Gastroesophageal sphincter (tissue), 4 donors: ENCODE measurements at places on chromosomes 3 and 15. TPM values are rescaled to one million over a fixed set of nuclear protein-coding genes. Genes with fewer than 3 reads are reported as not detected.

The COL8A1 gene
- 136 TPM for total RNA-seq

The PLSCR2 gene
- not detected for total RNA-seq

The FGD5 gene
- total RNA-seq = 17.9 TPM

The LHFPL4 gene
- not detected for total RNA-seq

- no peak for ATAC-seq
Observed at GRCh38 chr3:58658508-58658907, 8.1 kb downstream of the FAM3D start.

DNA sequence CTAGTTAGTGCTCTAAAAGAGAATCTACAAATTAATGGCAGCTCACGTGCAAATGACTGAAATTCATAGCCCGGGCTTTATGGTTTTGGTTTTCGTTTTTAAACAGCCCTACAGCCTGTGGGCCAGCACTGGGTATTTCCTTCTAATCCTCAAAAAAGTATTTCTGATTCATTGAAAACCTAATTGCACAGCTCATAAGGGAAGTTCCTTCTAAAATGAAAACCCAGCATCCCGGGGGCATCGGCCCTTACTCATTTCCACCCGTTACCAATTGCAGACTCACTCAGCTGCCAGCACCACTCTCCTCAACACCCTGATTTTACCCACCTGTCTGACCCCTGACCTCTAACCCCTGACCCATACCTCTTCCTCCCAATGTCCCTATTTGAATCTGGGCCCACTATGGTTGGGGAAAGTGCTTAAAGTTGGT is 59.5 kb upstream of the ZNF148 start:
- ATAC-seq = no peak

GRCh38 chr3:17765819-17766472 is 23.5 kb upstream of the TBC1D5 start:
- no peak for ATAC-seq

- no peak for ATAC-seq
Observed at GRCh38 chr3:58111513-58112184, 99.1 kb downstream of the DNASE1L3 start.

GRCh38 chr3:41434781-41435180 is 235.5 kb downstream of the CTNNB1 start:
- no peak for ATAC-seq

- ATAC-seq = no peak
Observed at GRCh38 chr3:133137042-133137996, 99.1 kb downstream of the TMEM108 start.

- peak; percentile 86 for ATAC-seq
Observed at GRCh38 chr15:75694241-75695182, 18.1 kb downstream of the CSPG4 start.

- no peak for ATAC-seq
Observed at GRCh38 chr15:60351066-60351465, 46.7 kb downstream of the ANXA2 start.

- no peak for ATAC-seq
Observed at GRCh38 chr3:39185326-39185958, 7.0 kb downstream of the XIRP1 start.

GRCh38 chr3:146513386-146514051 is 30.9 kb downstream of the PLSCR1 start:
- no peak for ATAC-seq

DNA sequence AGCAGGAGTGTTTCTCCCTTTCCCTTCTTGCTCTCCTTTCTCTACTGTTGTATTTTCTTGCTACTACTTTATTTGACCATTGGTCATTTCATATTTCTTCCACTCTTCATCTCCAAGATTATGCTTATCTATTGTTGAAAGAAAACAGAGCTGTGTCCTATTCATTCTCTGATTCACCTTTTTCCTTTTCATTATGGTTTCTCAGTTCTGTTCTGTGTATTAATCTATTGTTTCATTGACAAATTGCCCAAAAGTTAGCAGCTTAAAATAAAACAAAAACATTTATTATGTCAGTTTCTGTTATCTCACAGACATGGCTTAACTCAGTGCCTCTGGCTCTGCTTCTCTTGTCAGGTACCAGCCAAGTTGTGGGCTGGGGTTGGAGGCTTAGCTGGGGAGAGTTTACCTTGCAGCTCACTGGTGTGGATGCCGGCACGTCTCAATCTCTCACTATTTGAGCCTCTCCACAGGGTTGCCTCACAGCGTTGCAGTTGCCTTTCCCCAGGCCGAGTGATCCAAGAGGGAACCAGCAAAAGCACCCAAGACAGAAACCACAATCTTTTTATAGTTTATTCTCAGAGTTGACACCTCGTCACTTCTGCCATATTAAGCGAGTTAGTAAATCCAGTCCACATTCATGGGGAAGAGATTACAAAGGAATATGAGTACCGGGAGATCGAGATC is 36.9 kb upstream of the FILIP1L start:
- ATAC-seq = no peak

GRCh38 chr15:82571722-82572222 is 31.5 kb upstream of the RPS17 start:
- ATAC-seq = peak; percentile 95

DNA sequence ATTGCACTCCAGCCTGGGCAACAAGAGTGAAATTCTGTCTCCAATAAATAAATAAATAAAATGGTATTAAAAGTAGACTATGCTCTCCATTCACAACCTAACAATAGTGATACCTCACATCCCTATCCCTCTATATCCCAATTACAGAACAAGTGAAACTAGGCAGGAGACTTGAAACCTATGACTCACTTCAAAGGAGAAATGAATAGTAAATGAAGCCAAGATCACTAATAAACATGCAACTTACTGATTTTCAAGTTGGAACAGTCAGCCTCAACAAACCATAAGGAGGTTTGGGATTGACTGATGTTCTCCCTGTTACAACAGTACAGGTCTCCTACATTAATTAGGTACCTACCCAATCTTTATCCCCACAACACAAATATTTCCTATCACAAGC is 103.4 kb downstream of the GSK3B start:
- ATAC-seq = no peak

DNA sequence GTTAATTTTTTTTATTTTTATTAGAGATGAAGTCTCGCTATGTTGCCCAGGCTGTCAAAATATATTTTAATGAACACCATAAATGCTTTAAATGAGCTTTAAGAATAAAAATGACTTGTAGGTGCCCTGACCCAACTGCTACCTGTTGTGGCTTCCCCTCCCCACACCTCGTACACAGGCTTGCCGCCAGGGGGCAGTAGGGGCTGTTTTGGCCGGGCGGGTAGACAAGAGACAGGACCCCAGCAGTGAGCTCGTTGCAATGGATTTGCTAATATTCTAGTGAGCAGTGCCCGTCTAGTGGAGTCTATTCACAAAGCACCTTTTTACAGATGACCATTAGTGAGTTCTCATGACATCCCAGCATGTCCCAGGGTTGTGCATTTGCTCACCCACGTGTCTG is 418.1 kb downstream of the OCA2 start:
- no peak for ATAC-seq

DNA sequence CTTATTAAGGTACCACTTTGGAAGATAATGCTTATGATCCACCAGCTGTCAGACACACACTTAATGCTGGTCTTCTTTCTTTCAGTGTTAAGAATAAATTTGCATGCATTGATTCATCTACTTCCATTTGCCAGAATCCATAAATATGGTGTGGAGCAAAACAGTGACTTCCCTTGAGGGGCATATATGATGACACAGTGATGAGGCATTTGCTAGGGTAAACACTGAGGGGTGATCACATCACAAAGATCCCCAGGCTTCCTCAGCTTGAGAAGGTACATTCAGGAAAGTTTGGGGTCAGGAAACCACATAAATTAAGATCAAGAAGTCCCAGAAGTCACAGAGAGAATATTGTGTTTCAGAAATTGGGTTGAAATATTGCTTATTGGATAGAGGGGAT is 9.9 kb upstream of the ZBED2 start:
- no peak for ATAC-seq

DNA sequence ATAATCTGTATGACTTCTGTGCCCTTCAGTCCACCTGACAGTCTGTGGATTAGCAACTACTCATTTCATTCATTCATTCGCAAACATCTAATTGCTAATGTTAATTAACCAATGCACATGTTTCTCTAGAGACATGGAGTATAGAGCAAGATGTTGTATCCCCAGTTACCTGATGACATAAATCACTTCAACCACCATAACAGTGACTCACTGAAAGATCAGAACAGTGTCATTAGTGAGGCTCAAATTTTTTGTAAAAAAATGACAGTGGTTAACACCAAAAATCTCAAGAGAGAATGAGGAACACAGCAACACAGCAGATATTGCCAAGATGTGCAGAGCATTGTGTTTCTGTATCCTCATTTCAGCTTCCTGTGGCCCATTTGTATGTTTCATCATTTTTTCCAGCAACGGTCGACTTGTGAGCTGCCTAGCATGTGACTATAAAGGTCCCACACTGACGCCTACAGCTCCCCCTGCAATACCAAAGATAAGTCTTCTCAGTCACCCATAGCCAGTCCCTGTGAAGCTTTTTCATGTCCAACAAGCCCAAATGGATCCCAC is 3.7 kb upstream of the PLD1 start:
- no peak for ATAC-seq

GRCh38 chr15:31330836-31331235 is 4.2 kb downstream of the KLF13 start:
- ATAC-seq = no peak
